ENCODE measurements at places on chromosomes 3 and 15.

DNA sequence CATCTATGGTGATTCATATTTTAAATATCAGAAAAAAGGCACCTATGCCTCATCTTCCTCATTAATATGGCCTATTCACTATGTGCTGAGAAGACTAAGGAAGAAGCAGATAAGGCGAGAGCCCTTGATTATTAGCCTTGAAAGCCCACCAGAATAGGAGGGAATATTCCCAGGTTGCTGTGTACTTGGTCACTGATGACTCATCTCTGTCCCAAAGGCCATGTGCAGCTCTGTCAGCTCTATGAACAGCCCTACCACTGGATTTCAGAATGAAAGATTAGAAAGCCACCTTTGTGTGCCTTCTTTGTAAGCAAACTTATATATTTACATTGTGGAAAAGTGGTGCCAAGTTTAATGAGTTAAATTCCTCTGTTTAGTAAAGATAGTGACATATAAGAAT is 211.5 kb downstream of the NFKBIZ start:
- no peak for DNase-seq

DNA sequence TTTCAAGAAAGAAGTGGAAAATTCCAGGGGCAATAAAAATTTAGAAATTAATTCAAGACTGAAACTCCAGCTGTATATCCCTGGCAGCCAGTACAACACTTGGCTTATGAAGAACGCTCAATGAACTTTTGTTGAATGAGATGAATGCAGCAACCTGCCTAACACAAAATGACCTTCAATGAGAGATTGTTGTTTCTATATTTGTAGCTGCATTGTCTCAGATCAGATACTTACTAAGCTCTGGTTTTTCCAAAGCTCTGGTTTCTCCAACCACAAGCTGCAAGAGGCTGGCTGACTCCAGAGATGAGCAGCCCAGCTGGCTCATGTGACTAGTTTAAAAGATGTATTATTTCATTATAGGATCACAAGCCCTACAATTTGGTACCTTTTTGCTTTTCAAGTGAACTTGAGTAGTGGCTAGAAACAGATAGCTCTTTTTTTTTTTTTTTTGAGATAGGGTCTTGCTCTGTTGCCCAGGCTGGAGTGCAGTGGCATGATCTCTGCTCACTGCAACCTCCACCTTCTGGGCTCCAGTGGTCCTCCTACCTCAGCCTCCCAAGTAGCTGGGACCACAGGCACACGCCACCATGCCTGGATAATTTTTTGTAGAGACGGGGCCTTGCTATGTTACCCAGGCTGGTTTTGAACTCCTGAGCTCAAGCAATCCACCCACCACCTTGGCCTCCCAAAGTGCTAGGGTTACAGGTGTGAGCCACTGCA is 57.4 kb downstream of the UMPS start:
- no peak for DNase-seq

GRCh38 chr3:37236024-37236423 is 61.6 kb upstream of the LRRFIP2 start:
- DNase-seq = no peak

GRCh38 chr15:69725957-69726356 is 273.3 kb downstream of the RPLP1 start:
- peak; percentile 36 for DNase-seq

- peak; percentile 11 for DNase-seq
Measured at GRCh38 chr3:58173669-58174398, 36.9 kb downstream of the DNASE1L3 start.

GRCh38 chr3:37255990-37256308 is 81.6 kb upstream of the LRRFIP2 start:
- no peak for DNase-seq

DNA sequence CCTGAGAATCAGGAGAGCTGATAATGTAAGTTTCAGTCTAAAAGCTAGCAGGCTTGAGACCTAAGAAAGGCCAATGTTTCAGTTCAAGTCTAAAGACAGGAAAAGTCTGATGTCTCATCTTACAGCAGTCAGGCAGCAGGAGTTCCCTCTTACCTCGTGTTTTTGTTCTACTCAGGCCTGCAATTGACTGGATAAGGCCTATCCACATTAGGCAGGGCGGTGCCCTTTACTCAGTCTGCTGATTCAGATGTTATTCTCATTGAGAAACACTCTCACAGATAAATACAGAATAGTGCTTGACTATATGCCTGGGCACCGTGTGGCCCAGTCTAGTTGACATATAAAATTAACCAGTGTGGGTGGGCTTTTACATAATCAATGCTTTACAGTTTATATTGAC is 122.4 kb downstream of the NR1D2 start:
- DNase-seq = no peak

- no peak for DNase-seq
Measured at GRCh38 chr3:13018043-13018451, 55.2 kb downstream of the IQSEC1 start.

DNA sequence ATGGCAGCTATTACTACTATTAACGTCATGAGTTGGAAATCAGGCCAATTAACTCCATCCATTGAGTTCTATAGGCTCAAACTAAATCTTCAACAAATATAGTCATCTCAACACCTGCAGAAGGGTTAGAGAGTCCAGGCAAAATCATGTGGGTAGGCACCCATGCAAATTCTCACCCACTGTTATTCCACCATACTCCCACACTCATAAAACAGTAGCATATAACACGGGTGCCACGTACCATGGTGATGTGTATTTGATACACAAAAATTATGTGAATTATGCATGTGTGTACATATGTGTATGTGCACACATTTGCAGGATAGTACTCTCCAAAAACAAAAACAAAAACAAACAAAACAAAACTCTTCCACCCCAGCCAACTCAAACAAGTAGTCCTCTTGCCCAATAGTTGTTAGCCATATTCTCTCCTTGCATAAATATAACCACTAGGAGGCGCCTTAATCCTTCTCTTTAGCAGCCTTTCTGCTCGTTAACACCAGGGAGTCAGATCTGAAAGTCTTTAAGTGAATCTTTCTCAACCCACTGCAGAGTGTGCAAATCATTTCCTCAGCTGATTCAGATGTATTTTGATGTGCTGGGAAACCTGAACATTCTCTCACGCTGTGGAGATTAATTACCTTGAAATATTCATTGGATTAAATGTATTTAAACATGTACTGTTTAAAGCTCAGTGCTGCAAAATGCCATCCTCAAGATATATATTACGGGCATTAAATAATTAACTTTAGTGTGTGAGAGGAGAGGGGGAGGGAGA is 38.0 kb upstream of the COPB2 start:
- no peak for DNase-seq

DNA sequence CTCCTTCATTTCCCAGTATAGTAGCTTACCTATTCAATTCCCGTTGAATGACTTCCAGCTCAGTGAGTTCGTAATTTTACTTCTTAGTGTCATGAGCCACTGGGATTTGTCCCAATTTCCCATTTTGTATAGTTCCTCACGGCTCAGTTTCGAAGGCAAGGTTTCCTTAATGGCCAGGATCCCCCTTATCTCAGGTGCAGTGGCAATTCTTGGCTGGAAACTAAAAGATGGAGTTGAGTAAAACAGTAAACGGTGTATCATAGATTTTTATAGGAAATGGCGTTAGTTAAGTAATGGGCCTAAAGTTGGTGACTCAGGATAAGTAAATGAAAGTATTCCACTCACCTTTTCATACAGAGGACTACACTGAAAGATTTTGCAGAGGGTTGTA is 522 bp upstream of the LMLN start:
- no peak for DNase-seq

DNA sequence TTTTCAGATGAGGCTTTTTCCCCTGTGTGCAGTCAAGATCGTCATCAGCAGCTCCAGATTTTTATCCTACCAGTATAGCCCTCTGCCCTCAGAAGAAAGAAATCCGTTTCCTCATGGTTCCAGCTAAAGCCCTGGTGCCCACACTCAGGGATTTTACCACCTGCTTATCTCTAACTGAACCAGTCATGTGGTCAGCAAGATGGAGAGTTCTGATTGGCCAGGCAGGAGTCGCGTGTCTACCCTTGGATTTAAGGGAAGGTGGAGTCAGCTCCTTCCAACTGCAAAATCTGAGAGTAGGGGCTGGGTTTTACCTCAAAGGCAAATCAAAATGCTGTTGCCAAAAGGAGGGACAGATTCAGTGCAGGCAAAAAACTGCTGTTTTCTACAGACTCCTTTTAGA is 135.3 kb downstream of the LRTM1 start:
- no peak for DNase-seq

DNA sequence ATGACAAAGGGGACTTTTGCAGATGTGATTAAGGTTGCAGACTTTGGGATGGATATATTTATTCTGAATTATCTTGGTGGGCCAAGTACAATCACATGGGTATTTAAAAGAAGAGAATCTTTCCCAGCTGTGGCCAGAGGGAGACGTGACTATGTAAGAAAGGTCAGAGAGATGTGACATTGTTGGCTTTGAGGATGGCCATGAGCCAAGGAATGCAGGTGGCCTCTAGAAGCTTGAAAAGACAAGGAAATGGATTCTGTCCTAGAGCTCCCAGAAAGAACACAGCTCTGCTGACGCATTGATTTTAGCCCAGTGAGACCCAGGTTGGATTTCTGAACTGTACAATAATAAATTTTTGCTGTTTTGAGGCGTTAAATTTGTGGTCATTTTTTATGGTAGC is 616.0 kb upstream of the TBL1XR1 start:
- no peak for DNase-seq

DNA sequence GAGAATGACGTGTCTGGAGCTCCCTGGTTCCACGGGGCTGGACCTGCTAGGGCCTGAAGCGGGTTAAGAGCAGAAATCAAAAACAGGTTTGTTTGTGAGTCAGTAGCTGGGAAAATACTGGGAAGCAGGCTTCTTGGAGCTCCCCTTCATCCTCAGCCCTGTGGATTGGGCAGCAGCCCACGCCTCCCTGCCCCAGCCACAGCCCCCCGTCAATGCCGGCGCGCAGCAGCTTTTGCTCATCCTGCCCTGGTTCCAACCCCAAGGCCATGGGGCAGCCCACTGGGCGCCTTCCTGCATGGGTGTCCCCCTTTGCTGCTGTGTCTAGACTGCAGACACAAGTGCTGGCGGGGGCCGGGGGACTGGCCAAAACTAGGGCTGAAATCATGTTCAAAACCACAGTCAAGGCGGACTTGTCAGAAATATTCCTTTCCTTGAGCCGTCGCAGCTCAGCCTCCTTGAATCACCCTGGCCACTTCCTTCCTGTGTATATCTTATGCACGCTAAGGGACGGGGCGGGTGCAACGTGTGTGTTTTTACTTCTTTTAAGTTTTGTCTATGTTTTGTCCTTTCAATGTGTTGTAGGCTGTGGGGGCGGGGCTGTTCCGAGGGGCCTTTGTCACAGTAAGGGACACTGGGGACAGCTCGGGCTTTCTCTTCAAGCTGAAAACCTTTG is 108.1 kb downstream of the KLF13 start:
- peak; percentile 81 for DNase-seq

DNA sequence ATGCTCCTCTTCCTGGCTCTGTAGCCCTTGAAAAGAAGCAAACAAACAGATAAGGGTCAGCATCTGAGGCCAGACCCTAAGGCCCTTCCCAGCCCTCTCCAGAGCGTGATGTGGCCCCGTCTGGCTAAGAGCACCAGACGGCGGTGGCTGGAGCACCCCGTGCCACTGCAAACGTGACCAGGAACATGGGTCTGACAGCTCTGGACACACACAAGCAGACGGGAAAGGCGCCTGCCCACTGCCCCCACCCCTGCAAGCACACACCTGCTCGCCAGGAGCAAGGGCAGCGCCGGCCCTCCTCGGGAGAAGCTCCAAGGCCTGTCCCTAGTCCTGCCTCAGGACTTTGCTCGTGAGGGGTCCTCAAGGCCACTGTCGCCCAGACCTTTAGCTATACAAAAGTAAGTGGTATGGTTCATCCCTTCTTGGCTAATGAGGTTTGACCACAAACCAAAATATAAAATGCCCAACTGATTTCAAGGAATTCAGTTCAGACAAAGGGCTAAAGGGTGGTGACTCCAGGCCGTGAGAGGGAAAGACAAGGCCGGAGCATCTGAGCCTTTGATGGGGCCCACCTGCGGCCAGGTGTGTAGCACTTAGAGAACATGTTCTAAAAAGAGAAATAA is 90.4 kb downstream of the XXYLT1 start:
- no peak for DNase-seq

DNA sequence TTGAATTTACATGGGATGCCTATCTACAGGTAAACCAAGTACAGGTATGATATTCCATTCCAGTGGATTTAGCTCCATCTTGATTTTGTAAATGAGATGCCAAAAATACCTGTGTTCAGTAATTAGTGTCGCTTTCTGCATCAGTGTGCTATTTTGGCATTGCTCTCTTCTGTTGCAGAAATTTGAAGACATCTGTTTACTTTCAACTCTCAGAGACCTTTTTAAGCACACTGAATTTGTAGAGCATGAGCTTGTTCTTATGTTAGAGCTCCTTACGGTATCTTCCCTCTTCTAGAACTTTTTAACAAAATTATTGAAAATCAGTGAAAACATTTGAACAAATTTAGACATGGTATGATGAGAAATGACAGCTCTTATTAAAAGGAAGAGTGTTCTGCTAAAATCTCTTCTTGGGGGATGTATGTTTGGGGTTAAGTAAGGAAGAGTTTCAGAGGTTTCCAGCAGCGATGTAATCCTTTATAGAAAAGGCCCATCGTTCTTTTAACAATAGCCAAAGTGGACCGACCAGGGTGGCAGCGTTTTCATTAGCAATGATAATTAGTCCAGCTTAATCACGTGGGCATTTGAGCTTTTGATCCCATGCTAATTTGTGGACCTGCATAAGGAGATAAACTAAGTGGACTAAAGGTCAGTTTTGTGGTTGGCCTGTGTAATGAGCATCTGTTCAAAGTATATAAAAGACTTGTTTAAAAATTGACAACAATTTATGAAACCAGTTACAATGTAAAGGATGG is 385.4 kb downstream of the PTPRG start:
- DNase-seq = no peak

- DNase-seq = no peak
Measured at GRCh38 chr3:37963016-37963415, 27.6 kb upstream of the VILL start.

- no peak for DNase-seq
Measured at GRCh38 chr3:71707595-71707994, 17.6 kb downstream of the EIF4E3 start.

DNA sequence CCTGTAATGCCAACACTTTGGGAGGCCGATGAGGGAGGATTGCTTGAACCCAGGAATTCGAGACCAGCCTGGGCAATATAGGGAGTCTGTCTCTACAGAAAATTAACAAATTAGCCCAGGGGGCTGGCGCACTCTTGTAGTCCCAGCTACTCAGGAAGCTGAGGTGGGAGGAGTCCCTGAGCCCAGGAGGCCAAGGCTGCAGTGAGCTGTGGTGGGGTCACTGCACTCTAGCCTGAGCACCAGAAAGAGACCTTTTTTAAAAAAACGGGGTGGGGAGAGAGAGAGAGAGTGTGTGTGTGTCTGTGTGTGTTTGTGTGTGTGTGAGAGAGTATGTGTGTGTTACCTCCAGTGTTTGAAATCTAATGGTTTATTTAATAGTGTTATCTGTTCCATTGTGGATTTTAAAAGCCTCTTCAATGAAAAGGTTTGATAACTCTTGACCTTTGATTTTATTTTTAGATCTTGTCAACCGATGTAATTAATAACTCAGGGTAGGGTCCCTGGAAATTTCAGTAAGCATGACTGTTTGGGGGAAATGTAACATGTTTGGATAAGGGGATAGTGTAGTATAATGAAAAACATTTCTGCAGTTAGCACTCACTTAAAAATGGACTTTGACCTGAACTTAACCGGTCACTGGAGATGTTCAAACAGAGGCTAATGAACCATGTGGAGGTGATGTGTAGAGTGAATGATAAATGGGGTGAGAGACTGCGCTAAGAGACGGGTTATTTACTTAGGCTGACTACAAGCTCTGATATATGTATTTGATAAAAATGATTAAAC is 29.7 kb downstream of the LRCH3 start:
- no peak for DNase-seq

All from CD4-positive, alpha-beta T cell treated with Interferon gamma for 1 hour (primary cell).